ENCODE measurements at places on chromosomes 1 and 21.

DNA sequence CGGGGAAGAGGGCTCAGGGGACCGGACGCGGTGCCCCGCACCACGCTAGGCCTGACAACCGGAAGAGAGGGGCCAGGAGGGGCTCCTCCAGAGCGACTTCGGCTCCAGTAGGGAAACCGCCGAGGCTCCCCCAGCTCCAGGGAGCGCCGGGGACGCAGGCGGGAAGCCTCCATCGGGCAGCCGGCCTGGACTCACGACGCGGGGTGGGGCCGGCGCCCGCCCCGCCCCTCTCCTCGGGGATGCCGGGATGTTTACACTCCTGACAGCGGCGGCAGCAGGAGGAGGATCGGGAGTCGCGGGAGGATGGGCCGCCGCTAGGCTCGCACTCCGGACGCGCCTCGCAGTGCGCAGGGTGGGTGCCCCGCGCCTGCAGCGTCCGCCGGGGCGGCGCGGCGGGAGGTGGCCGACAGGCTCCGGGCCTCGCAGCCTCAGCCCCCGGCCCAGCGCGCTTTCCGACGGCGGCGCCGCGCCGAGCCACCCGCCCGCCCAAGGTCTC, at the start of gene NEK7:
TSS of gene NEK7 (plus strand) at position 254 of the 496 bp plus-strand sequence. CDS start 75,583 bp downstream, outside the sequence.
- DNase-seq, result peak; percentile 44

DNA sequence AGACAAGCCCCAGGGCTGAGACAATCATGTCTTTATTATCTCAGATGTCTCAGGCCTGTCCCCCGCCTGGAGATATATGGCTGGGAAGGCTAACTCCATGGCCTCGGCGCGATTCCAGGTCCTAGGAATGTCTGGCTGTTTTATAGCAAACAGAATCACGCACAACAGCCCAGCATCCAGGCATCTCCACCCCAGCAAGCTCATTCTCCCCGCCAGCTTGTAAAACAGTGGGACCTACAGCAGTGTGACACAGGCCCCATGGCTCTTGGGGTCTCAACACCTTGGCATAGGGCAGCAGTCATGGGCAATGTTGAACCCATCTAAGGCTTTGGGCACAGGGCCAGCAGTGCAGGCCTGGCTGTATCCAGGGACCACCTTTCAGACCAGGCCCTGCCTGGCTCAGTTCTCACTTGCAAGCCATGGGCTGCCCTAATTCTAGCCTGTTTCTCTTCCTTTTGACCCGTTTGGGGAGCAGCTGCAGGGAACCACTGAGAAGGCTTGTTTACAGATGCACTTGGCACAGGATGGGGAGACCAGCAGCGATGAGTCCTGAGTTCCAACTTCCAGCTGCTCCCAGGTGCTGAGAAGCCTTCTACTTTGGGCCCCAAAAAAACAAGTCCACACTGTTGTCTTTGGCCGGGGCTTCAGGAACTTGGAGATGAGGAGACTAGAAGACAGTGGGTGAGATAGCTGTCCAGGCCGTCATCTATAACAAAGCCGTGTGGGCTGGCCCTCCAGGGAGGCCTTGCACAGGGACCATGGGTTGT, 34.4 kb downstream of the WNT4 start:
- no peak for DNase-seq

DNA sequence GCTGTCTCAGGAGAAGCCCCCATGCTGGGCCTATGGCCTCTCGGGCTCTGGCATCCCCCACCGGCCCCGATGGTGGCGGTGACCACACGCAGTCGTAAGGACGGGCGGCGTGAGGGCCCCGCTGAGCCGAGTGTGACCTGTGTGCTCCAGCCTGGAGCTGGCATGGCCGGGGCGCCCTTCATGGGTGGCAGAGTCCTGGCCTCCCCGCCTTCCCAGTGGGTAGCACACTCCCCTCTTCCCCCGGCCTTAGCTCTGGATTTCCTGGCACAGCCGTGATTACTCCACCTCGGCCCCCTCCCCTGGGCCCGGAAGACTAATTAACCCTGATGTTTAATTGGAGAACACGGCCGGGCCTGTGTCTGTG, 44.6 kb downstream of the SLX9 start:
- no peak for DNase-seq

GRCh38 chr1:232904131-232904530, 46.3 kb upstream of the NTPCR start:
- no peak for DNase-seq

- DNase-seq, result no peak
Measured at GRCh38 chr1:183097438-183098051, 74.3 kb downstream of the LAMC1 start.

DNA sequence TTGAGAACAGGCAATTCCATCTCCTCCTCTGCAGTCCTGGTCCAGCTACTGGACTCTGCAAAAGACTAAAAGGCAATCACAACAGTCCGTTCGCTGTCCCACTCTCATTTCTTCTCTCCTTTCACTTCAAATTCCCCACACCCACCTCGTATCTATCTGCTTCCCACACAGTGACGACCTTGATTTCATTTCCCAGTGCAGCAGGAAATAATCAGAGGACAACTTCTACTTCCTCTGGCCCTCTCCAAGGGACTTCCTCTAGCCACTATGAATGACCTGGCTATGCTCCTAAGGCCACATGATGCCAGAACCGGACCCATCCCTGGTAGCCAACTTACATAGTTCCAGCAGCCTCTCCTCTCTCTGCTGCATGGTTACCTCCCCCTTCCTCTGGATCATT, 8.0 kb downstream of the NOL9 start:
- DNase-seq, result no peak

GRCh38 chr1:31617916-31618746, 642 bp downstream of the HCRTR1 start:
- peak; percentile 11 for DNase-seq

GRCh38 chr1:42324398-42325013, 10.5 kb downstream of the FOXJ3 start:
- DNase-seq, result no peak

- peak; percentile 45 for DNase-seq
Measured at GRCh38 chr1:67685558-67686266, 711 bp downstream of the GADD45A start.

DNA sequence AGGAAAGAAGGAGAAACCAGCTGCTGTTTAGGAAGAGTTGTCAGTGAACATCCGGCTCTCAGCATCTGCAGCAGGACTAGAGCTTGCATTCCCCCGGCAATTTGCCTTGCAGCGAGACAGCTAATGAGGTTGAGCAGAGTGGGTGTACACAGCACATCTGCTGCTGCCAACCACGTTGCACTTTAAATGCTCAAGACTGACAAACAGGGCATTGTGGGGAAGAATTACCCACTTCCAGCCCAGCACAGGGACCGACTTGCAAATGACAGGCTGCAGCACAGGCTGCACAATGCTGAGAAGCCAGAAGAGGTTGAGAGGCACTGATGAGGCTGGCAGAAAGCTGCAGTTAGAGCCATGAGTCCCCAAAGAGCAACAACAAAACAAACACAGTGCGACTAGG, 47.5 kb upstream of the PLA2G2C start:
- no peak for DNase-seq

DNA sequence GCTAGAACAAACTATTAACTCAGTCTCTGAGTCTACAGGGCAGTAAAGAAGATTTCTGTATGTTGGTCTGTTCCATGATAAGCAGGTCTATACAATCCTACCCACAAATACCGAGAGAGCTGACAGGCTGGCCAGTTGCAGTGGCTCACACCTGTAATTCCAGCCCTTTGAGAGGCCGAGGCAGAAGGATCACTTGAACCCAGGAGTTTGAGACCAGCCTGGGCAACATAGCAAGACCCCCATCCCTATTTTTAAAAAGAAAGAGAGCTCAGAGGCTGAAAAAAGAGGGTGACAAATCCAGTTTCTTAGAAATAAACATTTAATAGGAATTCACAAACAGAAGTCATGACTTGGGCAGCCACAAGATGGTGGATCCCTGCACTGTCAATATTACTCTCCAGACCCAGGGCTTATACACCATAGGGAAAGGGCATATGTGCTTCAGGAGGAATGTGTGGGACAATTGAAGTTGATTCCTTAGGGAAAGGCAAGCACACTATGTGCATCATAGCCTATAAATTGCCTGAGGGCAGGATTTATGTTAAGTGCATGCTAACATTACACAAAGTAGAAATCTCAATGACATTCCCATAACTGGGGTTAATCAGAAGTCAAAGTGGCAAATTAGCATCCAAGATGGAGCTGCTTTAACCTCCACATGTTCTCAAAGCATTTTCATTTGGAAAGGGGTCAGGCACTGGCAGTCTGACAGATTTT, 66.8 kb downstream of the SLC16A1 start:
- no peak for DNase-seq

- DNase-seq, result no peak
Measured at GRCh38 chr1:4002061-4002521, 102.0 kb upstream of the C1orf174 start.

DNA sequence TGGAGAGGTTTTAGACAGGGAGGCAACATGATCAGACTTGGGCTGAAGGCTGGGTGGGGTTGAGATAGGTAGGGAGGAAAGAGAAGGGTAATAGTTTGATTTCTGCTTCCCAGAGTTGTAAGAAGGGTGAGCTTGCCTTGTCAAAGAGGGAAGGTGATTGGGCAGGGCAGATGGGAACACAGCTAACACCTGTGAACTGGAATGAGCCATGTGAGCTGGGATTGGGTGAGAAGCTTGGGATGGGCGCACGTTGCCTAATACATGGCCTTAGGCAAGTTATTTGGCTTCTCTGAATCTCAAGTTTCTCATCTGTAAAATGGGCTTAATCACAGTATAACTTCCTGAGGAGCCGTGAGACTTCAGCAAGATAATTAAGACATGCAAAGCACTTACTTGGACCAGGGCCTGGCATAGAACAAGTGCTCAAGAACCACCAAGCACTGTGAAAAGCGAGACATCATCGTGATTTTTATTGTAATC, 33.8 kb upstream of the ID3 start:
- DNase-seq, result no peak

GRCh38 chr1:216502528-216503162, 79.4 kb upstream of the USH2A start:
- DNase-seq, result no peak

GRCh38 chr1:11778336-11778735, 16.3 kb downstream of the C1orf167 start:
- DNase-seq, result no peak

DNA sequence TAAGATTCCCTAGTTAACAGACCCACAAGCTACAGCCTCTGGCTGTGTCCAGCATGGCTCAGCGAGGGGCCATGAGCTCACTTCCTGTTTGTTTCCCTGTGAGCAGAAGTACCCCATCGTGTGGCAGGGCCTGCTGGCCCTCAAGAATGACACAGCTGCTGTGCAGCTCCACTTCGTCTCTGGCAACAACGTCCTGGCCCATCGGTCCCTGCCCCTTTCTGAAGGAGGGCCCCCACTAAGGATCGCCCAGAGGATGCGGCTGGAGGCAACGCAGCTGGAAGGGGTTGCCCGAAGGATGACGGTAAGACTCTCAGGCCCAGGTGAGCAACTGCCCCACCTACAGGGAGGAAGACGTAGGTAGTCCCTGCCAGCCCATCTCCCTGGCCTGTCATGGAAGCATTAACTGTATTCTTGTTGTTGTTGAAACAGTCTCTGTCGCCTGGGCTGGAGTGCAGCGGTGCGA, 38.2 kb downstream of the ZBTB17 start:
- DNase-seq, result no peak

DNA sequence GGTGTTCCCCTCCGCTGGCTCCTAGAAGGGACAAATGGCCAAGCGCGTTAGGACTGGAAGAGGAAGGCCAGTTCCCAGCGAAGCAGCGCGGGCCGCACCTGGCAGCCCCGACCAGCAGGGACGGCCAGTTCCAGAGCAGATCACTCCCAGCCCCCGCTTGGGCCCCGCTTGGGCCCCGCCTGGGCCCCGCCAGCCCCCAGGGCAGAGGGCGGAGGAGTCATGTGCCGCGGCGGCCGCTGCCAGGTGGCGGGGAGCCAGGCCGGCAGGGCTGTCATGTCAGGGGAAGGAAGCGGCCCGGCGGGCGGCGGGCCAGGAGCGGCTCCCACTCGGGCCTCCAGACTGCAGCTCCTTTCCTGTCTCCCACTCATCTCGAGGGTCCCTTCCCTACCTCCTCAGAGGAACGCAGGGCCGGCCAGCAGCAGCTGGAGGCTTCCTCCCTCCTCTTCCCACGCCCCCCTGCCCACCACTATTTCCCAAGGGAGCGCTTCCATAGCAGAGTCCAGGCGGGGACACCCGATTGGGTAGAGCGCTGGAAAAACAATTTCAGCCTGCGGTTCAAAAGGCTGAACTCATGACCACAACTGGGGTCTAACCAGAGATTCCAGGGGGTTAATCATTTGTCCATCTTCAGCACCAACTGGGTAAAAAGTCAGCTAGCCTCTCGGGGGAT, 16.5 kb downstream of the ZNF697 start:
- DNase-seq, result no peak

DNA sequence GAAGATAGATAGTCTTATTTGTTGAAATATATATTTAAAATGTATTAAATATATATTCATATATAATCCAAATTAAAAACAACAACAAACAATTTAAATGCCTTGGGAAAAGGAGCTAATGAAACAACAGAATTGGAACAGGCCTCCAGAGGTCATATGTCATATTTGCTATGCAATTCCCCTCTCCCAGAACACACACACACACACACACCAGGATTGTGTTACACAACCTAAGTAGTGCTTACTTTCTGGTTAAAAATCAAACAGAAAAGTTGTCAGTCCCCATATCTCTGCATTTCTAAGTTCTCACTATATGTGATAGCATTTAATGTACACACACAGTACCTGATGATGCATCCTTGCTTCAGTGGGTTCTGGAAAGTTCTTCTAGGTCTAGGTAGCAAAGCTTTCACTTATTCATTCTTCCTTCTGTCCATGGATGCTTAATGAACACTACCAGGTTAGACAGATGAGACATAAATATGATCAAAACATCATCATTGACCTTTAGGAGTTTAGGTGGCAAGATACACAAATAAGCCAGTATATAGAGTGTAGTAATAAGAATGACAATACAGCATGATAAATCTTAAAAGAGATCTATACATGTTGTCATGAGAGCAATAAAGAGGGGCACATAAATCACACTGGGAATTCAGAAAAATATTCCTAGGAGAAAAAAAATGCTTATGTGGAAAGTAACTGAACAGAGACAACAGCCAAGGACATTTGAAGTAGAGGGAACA, 662.8 kb downstream of the PTPRC start:
- DNase-seq, result no peak

DNA sequence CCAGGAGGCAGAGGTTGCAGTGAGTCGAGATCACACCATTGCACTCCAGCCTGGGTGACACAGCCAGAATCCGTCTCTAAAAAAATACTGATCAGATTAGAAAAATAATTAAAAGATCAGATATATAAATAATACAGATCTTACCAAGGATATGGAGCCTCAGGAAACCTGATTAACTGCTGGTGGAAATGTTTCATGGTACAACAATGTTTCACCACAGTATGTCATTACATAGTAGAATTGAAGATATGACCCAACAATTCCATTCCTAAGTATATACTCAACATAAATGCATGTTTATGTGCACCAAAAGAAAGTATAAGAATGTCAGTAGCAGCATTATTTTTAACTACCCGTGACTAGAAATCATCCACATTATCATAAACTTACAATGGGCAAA, 41.7 kb downstream of the CD53 start:
- no peak for DNase-seq

- DNase-seq, result peak; percentile 67
Measured at GRCh38 chr1:204565617-204566582, 49.7 kb downstream of the MDM4 start.

Measured in CD4-positive, alpha-beta T cell treated with Interleukin-6 at 100 ng/mL for 8 hours (primary cell).